ENCODE measurements at places on chromosomes 2 and 18.

- no peak for DNase-seq
Observed at GRCh38 chr2:183812091-183812490, 687.8 kb downstream of the NUP35 start.

DNA sequence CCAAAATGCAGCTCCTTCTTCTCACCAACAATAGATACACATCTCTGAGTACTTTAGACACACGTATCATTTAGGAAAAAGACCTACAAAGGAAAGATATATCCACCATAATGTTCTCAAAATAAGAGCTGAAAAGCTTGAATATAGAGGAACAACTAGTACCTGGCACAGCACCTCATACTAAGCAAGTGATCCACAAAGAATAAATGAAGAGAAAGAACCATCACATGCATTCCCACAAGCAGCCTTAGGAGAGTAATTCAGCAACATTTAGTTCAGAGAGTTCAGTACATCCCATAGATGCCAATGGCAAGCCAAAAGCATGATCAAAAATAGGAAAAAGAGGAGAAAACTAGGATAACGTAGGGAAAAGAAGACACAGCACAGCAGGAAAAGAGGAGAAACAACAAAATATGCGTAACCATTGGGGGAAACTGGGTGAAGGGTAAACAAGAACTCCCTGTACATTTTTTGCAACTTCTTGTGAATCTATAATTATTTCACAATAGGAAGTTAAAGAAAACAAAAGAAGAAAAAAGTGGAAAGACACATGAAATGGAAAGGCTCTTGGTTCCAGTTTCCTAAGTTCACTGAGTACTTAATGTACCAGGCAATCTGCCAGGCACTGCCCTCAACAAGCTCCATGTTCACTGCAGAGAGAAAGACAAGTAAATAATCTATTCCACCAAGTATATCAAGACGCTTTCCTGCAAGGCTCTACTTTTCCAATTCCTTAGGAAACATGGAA, 22.3 kb downstream of the CLASP1 start:
- DNase-seq: no peak

DNA sequence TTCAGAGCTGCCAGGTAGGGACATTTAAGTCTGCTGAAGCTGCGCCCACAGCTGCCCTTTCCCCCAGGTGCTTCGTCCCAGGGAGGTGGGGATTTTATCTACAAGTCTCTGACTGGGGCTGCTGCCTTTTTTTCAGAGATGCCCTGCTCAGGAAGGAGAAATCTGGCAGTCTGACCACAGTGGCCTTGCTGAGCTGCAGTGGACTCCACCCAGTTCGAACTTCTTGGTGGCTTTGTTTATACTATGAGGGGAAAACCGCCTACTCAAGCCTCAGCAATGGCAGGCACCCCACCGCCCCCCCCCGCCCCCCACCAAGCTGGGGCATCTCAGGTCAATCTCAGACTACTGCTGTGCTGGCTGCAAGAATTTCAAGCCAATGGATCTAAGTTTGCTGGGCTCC, 458.1 kb upstream of the RAB12 start:
- no peak for DNase-seq

- DNase-seq: no peak
Observed at GRCh38 chr2:72205504-72205881, 57.8 kb upstream of the CYP26B1 start.

- no peak for DNase-seq
Observed at GRCh38 chr2:16650287-16651249, 15.1 kb downstream of the CYRIA start.

DNA sequence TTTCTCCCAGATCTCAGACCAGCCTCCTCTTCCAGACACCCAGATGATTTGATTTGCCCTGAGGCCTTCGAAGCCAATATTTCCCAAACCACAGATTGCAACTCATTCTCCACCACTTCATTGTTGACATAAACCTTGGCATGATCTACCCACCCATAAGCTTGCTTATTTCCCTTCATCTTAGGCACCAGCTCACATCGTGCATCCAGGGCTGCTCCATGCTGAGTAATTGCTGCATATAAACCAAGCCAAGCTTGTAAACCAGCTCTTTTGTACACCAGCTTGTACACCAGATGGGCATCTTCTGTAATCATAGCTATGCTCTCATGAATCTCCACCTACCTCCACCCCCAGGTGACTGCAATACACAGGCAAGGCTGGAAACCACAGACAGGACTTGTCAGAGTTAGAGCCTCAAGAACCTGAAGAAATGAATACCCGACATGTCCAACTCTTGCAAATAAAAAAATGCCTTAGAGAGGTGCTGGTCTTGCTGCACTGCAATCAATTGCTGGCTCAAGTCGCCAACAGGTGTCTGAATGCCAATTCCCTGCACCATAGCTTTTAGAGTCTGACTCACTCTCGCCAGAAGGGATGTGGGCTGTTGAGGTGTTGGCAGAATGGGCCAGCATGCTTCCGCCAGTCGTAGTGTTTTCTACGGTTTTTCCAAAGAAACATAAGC, 31.5 kb downstream of the TRABD2A start:
- peak; percentile 61 for DNase-seq

DNA sequence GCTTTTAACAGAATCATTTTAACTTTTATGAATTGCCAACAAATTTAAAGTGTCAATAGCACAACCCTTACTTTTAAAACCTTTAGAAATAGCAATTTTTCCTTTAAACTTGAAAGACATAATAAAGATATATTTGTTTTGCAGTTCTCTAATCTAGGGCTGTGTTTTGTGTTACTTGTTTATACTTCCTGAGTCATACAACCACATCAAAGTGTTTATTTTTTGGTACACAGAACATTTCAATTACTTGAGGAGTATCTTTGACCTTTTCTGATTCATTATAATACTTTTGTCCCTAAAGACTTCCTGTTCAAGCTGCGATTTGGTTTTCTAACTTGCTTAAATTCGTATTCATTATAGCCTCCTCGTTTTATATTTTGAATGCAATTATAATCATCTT, 21.8 kb downstream of the TYW5 start:
- no peak for DNase-seq

DNA sequence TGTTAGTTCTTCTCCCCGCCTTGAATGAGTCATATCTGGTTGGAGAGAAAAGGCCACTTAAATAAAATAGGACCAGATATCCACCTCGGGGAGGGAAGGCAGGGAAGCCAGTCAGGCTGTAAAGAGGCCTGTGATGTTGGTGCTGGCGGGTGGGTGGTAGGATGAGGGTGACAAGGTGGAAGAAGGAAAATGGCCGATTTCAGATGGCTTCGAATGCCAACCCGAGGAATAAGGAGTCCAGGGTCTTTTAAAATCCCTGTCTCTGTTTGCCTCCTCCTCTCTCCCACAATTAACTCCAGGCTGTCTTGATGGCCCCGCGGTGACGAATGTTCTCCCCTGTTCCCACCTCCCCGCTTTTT, 41.5 kb downstream of the CELF4 start:
- no peak for DNase-seq

DNA sequence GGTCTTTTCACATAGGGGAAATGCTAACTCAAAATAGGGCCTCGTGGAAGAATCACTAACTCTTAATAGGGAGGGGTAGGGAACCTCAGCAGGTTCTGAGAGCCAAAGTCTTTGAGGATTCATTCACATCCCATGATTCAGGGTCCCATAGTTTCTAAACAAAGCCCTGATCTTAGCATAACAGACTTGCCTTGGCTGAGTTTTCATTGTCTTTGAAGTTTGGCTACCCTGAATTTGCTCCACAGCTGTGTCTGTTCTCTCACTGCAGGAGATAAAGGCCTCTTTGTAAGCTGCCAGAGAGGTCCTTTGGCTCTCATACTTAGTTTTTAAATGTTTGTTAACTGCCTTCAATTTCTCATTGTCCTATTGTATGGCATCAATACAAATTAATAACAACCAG, 54.5 kb downstream of the ZDBF2 start:
- DNase-seq: no peak

DNA sequence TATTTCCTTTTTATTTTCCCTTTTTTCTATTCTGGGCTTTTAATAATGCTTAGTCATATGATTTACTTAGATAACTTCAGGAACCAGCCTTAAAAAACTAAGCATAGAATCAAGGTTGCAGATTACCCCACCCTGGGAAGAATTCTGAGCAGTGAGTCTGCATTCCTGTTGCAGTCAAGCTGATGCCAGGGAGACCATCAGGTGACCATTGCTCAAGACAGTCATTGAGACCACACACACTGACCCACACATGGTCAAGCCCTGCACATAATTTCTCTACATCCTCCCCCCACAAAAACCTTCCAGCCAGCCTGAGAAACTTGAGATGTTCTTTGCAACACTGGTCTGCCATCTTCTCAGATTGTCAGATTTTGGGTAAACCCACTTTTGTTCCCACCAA, 83.9 kb downstream of the SH3YL1 start:
- no peak for DNase-seq

DNA sequence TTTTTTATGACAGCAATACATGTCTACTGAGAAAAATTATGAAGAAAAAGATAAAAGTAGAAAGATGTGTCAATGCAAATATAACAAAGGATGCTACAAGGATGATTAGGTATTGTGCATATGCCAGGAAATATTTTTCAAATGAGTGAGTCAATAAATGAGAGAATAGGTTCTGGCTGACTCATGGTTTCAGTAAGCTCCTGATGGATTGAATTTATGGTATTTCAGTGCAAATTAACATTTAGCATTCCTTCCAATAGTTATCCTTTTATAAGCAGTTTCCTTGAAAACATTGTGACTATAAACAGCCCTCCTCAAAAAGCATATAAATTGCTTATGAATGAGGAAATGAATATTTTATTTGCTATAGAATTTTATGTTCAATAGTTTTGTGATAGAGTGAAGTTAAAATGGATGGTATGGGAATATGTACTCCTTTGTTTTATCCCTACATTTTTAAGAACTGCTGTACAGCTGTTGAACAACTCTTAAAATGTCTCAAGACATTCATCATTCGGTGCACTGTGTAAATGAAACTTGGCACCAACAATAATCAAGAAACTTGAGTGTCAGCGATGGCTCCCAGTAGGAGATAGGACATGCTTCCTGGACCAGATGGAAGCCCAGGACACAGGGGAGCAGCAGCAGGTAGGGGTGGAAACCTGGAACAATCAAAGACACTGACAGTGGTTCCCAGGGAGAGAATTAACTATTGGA, 144.7 kb downstream of the PMAIP1 start:
- no peak for DNase-seq

DNA sequence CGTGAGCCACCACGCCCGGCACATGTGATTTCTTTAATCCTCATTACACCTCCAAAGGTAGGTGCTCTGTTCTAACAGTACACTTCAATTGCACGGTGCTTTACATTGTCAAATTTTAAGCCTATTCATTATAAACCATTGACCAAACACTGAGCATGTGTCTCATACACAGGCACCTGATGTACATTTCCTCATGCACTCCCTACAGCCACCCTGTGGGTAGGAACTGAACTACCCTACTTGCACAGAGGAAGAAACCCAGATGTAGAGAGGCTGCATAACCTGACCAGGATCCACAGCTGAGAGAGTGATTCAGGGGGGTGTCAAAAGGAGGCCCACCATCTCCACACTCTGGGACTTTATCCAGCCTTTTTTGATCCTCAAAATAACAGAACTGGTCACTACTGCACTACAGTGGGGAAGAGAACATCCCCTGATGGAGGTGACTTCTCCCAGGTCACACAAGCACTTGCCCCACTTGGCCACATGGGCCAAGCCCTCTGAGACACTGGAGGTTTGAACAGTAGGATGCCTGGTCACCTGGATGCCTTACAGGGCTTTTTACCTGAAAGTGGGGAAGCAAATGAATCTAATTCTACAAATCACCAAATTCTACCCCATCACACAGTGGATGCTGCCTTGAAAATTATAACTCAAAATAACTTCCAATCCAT, 6.9 kb upstream of the DPYSL5 start:
- DNase-seq: no peak

DNA sequence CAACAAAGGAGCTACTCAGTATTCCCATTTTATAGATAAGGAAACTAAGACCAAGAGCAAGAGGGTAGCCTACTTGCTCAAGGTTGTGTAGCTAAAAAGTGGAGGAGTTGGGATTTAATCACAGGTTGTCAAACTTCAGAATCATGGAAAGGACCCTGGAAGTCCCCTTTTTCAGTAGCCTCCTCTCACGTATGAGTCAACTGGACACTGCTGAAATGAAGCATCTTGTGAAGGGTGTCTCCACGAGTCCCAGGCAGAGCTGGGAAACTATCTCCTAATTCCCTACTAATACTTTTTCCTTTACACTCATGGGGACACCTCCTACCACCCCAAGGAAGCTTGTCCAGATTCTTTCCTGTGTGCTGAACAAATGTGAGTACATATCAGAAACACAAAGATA, 155.8 kb downstream of the RHBDD1 start:
- no peak for DNase-seq

DNA sequence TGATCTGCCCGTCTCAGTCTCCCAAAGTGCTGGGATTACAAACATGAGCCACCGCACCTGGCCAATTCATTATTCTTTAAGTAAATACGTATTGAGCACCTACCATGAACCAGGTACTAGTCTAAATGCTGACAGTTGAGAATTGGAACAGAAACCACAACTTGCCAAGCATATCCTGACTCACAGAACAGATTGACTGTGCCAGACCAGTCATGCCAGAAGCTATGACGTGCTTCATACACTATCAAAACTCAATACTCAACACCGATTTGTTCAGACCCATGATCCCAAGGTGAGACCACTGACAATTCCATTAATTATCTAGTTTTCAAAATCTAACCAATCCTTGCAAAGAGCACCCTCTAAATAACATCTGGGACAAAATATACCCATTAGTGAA, 148.6 kb downstream of the B3GNT2 start:
- no peak for DNase-seq

- DNase-seq: peak; percentile 68
Observed at GRCh38 chr2:26942543-26943295, 27.7 kb upstream of the MAPRE3 start.

- no peak for DNase-seq
Observed at GRCh38 chr2:129872446-129872845, 107.0 kb upstream of the RAB6C start.

- DNase-seq: no peak
Observed at GRCh38 chr2:151437630-151438029, 27.9 kb downstream of the RIF1 start.

GRCh38 chr2:41878056-41878455, 169.8 kb upstream of the PKDCC start:
- DNase-seq: no peak

DNA sequence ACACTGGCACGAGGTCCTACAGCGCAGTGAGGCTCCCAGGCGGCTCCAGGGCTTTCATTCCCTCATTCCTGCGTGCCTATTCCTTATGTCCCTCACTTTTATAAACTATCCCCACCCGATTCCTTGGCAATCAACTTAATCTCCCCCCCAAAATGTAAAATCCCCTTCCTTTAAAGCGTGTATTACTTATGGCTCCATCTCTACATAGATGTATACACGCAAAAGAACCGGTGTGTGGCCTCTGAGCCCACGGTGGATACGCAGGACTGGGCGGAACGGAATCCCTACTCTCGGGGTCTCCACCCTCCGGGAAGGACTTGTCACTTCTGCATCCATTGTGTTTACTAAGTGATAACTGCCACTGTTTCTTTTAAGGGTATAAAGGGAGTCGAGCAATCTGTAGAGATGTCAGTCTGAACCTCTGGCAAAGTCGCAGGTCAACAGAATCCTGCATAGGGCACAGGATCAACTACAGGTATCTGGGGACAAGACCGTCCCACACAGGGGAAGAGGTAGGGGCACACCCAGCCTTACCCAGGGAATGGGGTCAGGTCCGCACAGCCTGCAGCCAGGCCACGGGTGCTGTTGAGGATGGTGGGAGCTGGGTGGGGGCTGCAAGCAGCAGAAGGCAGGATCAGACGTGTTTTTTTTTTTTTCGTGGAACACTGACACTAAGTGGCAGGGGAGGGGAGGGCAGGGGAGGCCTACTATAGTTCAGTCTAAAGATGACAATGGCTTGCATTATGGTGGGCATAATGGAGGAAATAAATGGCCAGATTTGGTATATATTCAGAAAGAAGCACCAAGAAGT, 42.1 kb downstream of the HDLBP start:
- DNase-seq: no peak

GRCh38 chr2:100350661-100351185, 28.4 kb upstream of the LONRF2 start:
- DNase-seq: no peak
